ENCODE measurements at places on chromosomes 11 and 22.

DNA sequence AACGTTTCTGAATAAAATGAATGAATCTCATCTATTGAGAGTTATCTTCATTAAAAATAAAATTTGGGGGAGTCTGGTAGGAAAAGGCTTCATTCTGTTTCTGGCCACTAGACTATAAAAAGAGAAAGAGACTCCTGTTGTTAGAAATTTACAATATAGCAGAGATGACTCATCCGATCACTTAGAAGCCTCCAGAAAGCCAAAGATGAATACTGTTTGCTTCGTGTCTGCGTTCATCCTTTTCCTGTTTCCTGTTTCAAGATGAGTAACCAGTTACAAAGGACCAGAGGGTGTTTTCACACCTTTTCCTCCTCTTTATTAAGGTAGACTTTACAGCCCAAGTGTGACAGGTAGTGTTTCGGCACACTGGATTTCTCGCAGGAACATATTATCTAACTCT is 1120.7 kb downstream of the LRRC4C start:
- H3K27me3 ChIP-seq: no peaks in the 10 kb centered on the region
- H3K36me3 ChIP-seq: no peaks in the 10 kb centered on the region
- no peak overlapping the region for H3K27ac ChIP-seq
- no peaks in the 10 kb centered on the region for H3K4me1 ChIP-seq
- peak; percentile 38 for DNase-seq

DNA sequence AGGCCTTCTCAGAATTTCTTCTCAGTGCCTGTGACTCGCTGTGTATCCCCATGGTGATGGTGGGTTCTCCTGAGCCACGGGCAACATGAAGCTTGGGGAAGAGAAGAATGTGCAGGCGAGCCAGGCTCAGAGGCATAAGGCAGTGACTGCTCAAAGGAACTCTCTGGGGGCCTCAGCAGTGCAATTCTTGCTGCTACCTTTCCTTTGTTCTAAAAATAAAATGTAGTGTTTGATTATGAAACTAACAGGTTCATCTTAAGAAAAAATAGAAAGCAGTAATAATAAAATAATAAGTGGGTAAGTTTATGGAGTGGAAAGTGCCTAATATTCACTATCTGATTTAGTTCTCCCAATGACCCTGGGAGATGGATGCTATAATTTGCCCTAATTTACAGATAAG is 46.7 kb downstream of the MEI1 start:
- peak; percentile 23 for DNase-seq
- no peaks in the 10 kb centered on the region for H3K4me1 ChIP-seq
- H3K4me3 ChIP-seq: no peak overlapping the region
- H3K27ac ChIP-seq: no peak overlapping the region

GRCh38 chr11:78689585-78690153 is 115.0 kb upstream of the NARS2 start:
- H3K4me1 ChIP-seq: no peaks in the 10 kb centered on the region
- H3K27me3 ChIP-seq: 0 out of 2 replicates have a peak, but pooled peaks cover 7% of the 10 kb centered on the region
- no peak for DNase-seq
- H3K27ac ChIP-seq: no peak overlapping the region
- H3K4me3 ChIP-seq: no peak overlapping the region

- H3K27me3 ChIP-seq: no peaks in the 10 kb centered on the region
- H3K4me1 ChIP-seq: no peaks in the 10 kb centered on the region
- DNase-seq: no peak
- no peak overlapping the region for H3K27ac ChIP-seq
- H3K4me3 ChIP-seq: no peak overlapping the region
These were observed 84.4 kb upstream of the TRPC6 start for GRCh38 chr11:101668236-101668635.

- peak; percentile 7 for DNase-seq
- no peak overlapping the region for H3K4me3 ChIP-seq
- H3K27me3 ChIP-seq: no peaks in the 10 kb centered on the region
- no peak overlapping the region for H3K27ac ChIP-seq
These were observed 42.3 kb upstream of the DDI1 start for GRCh38 chr11:103994094-103994493.

DNA sequence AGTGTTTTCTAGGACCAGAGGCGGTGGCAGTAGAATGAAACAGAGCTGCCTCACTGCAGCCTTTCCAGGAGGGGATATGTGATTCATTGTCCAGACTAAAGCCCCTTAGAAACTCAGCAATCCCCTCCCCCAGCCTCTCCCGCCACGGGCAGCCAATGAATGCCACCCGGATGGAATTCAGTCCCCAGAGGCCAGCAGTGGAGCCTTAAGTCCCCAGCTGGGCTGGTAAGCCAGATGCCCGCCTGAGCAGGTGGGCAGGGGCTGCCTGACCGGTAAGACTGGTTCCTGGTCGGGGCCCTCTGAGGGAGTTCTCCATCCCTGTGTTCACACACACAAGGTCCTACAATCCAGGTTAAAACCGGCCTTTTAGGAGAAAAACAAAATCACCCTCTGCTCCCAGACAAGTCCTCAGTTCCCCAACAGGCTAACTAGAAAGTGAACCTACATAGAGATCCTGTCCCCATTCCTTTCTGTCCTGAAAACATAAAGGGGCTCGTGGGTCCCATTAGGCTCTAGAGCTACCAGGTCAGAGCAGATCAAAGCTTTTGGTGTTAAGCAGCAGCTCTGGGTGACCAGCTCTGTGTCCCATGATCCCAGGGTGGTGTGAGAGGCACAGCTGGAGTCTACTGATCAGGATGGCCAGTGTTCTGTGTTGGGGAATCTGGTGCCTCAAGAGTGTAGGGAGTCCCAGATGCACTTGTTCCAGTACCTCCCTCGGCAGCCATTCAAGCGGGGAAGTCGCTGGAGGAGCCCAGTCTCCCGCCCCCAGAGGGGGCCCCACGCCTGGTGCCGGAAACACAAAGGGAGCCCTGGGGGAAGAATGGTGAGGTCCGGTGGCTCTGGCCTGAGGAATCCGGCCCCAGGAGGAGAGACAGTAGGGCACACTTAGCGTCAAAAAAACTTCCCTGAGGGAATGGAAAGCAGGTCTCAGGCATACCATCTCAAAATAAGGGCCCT is 2.6 kb downstream of the PATZ1 start:
- H3K27ac ChIP-seq: no peak overlapping the region
- H3K27me3 ChIP-seq: no peaks in the 10 kb centered on the region
- peak overlapping the region; percentile 12 for H3K4me3 ChIP-seq
- peaks cover 9% of the 10 kb centered on the region for H3K4me1 ChIP-seq

DNA sequence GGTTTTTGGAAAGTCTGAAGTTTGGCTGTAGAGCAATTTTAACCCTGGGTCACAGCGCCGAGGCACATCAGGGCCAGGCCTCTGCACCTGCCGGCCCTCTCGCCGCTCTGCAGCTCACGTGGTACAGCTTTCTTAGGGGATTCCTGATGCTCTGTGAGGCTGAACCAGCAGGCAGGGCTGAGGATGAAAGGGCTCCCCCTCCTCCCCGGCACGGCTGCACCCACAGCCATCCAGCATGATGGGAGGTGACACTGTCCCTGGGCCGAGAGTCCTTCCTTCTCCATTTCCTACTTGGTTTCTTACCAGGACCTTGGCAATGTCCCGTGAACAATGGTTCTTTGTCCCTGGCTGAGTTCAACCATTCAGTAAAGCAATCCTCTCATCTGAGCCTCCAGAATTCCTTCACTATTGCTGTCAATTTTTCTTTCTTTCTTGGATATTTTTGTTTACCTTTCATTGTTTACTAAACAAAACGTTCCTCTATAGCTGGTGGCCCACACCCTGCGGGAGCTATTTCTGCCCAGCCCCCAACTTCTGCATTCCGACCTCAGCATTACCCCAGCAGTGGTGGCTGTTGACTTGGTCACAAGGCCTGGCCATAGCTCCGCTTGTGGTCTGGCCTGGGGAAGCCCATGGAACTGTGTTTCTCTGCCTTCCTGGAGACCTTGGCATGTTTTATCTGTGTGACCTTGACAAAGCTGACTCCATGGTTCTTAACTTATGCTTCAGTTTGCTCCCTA is 172.8 kb upstream of the B3GAT1 start:
- no peak overlapping the region for H3K27ac ChIP-seq
- no peak overlapping the region for H3K4me3 ChIP-seq
- no peak for DNase-seq
- H3K36me3 ChIP-seq: no peaks in the 10 kb centered on the region
- H3K27me3 ChIP-seq: no peaks in the 10 kb centered on the region

GRCh38 chr22:37561212-37562048 is 1.1 kb downstream of the CDC42EP1 start:
- peaks cover 7% of the 10 kb centered on the region for H3K36me3 ChIP-seq
- peak overlapping the region; percentile 90 for H3K4me3 ChIP-seq
- H3K27me3 ChIP-seq: no peaks in the 10 kb centered on the region
- peaks cover 35% of the 10 kb centered on the region for H3K4me1 ChIP-seq

GRCh38 chr22:45688600-45689080 is 17.0 kb downstream of the ATXN10 start:
- 0 out of 2 replicates have a peak overlapping the region, but pooled peaks have one; percentile 6 for H3K4me3 ChIP-seq
- H3K27me3 ChIP-seq: no peaks in the 10 kb centered on the region
- H3K27ac ChIP-seq: peak overlapping the region; percentile 59
- H3K4me1 ChIP-seq: peaks cover 93% of the 10 kb centered on the region
- peak; percentile 88 for DNase-seq
- H3K36me3 ChIP-seq: peaks cover 8% of the 10 kb centered on the region

DNA sequence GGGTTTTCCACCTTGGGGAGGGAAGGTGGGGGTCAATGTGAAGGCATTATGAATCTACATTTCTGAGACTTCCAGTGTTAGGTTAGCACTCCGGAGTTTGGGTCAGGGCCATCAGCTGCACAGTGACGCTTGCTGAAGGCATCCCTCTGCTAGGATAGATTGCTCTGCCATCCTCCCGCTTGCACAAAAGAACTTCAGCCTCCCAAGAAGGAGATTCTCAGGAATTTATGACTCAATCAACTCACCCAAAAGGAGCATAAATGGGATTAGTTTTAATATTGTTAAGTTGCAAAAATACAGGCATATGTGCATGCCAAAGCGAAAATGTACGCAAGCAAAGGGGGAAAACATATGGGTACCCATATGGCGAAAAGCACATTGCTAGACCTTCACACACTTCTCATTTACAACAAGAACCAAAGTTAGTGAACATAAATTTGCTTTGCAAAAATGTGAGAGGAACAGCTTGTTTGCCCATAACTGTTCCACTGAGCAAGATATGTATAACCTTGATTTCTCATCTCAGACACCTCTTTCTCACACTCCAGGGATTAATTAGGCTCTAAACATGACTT is 1013.0 kb downstream of the OPCML start:
- peak; percentile 74 for DNase-seq
- no peaks in the 10 kb centered on the region for H3K27me3 ChIP-seq
- no peak overlapping the region for H3K4me3 ChIP-seq

- no peaks in the 10 kb centered on the region for H3K4me1 ChIP-seq
- no peaks in the 10 kb centered on the region for H3K36me3 ChIP-seq
- no peak for DNase-seq
- H3K27ac ChIP-seq: no peak overlapping the region
These were observed 20.4 kb upstream of the SCUBE1 start for GRCh38 chr22:43363315-43364168.

DNA sequence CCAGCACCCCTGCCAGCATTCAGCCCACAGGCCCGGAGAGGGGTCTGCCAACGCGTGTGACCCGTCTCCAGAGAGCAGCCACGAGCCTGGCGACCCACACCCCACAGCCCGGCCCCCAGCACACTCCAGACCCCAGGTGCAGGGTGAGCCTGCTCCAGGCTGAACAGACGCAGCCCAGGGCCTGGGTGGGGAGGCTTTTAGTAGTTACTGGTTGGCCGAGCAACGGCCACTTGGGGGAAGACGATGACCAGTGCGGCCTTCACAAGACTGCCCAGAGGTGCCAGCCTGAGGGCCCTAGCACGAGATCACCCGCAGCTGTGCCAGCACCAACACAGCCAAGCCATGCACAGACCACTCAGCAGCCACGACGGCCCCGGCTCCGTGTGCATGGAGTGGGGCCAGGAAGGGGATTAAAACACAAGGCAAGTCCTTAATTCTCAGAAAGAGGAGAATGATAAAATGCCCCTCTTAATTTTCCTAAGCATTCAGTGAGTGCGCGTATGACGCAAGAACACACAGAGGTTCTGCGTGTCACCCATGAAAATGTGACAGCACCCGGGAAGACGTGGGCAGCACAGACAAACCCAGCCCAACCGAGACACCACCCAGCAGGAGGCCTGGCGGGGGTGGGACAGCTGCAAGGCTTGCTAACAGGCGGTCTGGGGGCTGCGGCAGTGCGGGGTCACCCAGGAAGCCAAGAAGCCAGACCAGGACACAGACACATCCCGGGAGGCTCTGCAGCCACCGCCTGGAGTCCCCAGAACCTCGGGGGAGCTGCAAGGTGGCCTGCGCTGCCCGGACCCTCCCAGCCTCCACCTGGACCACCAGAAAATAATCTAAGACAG is 47.6 kb downstream of the BRD1 start:
- H3K27ac ChIP-seq: no peak overlapping the region
- H3K27me3 ChIP-seq: no peaks in the 10 kb centered on the region
- H3K4me3 ChIP-seq: no peak overlapping the region
- no peaks in the 10 kb centered on the region for H3K4me1 ChIP-seq
- no peak for DNase-seq

GRCh38 chr11:72007587-72007986 is 8.9 kb downstream of the IL18BP start:
- no peak for DNase-seq
- no peaks in the 10 kb centered on the region for H3K4me1 ChIP-seq
- no peak overlapping the region for H3K4me3 ChIP-seq

DNA sequence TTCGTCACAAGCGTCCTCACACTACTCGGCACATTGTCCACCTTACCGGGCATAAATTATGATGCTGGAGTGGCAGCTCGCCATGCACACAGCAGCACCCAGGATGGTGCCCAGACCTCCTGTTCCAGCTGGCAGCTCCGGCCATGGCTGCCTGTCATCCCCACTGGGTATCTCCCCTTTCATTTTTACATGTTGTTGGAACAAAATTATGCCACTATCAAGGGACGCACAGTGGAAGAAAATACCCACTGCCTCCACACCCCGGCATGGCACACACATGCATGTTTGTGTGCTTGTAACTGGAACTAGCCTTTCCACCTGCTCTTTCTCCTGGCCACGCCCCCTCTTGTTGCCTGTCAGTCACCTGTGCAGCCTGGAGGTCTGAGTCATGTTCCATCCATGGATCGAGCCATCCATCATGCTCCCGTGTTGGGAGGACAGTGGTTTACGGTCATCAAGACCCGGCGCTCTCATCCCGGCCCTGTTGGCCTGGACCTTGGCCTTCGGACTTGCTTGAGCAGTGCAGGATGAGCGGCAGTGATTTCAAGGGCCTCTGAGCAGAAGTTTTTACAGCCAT is 1069.6 kb downstream of the BRD1 start:
- no peak for DNase-seq
- no peak overlapping the region for H3K27ac ChIP-seq
- no peaks in the 10 kb centered on the region for H3K4me1 ChIP-seq
